ENCODE measurements at places on chromosomes 7 and 10.
A peak's percentile ranks its signal among the peaks of the same experiment; 100 is the strongest.

- DNase-seq, result no peak
These were observed 7.4 kb downstream of the ZNF488 start for GRCh38 chr10:47376522-47377220.

- DNase-seq, result peak; percentile 26
These were observed at the start of gene LANCL2 for GRCh38 chr7:55365205-55365674. Gene LANCL2 (plus strand): TSS chr7:55365337. CDS start chr7:55366026, 689 bp downstream.

- DNase-seq, result no peak
These were observed 34.3 kb upstream of the ADAM12 start for GRCh38 chr10:126422567-126422966.

- peak; percentile 80 for DNase-seq
These were observed 37.0 kb upstream of the CNNM1 start for GRCh38 chr10:99292159-99292558.

DNA sequence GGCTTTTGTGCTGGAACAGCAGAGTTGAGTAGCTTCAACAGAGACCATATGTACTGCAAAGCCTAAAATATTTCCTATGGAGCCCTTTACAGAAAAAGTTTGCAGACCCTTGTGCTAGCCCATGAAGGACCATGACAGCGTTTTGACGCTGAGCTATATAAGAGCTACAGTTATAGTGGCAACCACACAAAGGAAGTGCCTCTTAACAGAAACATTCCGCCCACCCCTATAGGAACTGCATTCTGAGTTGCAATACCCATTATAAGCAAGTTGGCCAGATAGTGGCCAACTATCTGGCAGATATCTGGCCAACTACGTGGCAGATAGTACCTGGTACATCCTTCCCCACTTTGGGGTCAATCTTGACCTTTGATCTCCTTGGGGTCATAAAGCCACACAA is 47.5 kb upstream of the DMBT1 start:
- no peak for DNase-seq

GRCh38 chr10:68959695-68960527 is 3.9 kb downstream of the DDX21 start:
- no peak for DNase-seq

DNA sequence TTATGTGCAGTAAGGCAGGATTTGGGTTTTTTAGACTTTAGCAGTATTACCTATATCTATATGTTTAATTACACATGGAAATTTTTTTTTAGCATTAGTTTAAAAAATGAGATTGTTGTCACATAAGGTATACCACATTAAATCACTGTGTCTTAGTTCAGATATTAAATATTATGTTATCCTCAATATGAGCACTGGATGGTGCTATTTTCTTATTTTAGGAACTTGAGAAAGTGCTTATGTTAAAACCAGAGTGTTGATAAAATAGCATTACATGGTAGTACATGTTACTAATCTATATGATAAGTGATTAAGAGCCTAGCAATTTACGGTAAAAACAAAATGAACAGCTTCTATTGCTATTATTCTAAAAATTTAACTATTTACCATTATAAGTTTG is 28.8 kb downstream of the MIOS start:
- DNase-seq, result peak; percentile 44

GRCh38 chr7:150373049-150373801 is 4.6 kb downstream of the REPIN1 start:
- DNase-seq, result no peak

GRCh38 chr10:100155936-100156335 is 29.9 kb downstream of the ERLIN1 start:
- DNase-seq, result no peak

DNA sequence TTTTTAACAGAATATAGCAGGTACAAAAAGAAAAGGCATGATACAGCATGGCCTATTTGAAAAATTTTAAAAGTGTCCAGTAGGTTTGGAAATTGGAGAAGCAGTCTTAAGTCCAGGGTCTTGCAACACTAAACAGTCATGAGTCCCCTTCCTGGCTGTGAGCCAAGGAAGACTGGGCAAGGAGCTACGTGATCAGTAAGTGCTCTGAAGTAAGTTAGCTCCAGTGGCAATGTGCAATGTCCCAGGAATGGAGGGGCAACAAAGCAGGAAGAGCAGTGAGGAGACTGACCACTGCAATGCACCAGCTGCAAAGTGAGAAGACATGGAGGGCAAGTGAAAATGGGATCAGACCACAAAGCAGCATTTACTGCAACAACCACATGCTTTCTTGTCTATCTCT is 72.9 kb upstream of the GRID1 start:
- DNase-seq, result peak; percentile 9

- no peak for DNase-seq
These were observed 757.0 kb upstream of the C7orf33 start for GRCh38 chr7:147833557-147833956.

- DNase-seq, result no peak
These were observed 5.6 kb downstream of the PCGF5 start for GRCh38 chr10:91226093-91226492.

GRCh38 chr7:151320263-151320845 is 21.3 kb upstream of the NUB1 start:
- no peak for DNase-seq

DNA sequence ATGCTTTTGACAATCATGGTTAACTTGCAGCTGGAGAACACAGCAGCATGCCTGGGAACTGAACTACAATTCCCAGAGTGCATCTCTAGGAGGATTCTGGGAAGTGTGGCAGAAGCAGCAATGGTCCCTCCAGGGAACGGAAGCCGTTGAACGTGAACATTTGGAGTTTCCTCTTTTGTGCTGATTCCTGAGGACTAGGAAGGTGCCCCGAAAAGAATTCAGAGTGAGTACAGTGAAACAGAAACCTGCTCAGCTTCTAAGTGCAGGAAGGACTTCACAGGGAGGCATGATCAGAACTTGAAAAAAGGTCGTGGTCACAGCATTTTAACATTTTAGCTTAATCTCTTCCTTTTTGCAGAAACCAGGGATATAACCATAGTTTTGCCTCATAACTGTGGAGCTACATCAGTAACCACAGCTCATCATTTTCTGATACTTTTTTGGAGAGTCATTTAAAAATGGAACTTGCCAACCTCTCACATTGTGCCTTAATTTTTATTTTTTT is at the start of gene NUDT13:
Gene NUDT13 (plus strand): TSS at position 111 of the 505 bp plus-strand sequence. CDS start 3,911 bp downstream, outside the sequence.
- peak; percentile 81 for DNase-seq

DNA sequence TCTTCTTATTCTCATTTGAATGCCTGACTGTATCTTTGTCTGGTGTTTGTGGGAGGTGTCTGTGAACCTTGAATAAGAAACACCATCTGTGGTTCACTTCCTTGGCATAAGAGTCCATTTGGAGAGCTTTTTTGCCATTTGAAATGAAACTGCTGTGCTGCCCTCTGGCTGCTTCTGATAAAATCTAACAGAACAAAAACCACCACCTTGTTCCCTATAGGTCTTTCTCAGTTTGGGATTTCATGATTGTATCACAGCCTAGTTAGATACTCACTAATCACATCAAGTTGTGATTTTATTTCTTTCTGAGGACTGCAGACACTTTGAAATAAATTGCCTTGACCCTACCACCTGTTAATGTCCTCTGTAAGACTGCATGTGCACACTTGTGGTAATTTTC is 102.7 kb upstream of the FAM13C start:
- peak; percentile 45 for DNase-seq

DNA sequence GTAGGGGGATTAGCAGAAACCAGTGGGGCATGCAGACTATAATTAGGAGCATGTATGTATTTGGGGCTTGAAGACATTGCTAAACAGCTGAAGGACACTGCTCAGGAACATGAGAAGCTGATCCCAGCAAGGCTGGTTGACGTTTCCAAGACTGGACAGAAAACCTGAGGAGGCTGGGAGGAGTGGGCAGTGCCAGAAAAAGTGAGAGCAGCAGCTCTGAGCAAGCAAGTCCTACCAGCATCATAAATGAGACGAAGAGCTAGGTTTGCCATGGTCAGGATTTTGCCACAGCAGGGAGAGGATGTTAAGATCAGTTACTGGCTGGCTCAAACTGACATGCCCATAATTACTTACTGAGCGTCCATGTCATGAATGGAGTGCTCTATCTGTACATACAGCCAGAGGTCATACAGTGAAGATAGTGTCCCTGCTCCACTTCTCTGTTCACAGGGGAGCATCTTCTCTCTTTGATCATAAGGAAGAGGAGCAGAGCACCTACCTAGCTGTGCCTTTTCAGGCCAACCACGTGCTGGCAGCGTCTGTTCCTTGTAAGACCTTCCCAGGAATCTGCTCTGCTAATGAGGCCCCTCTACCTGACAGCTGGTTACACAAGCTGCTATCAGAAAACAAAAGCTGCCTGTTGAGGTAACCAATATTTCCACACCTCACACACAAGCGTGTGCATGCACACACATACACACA is 44.7 kb downstream of the PDE1C start:
- no peak for DNase-seq

DNA sequence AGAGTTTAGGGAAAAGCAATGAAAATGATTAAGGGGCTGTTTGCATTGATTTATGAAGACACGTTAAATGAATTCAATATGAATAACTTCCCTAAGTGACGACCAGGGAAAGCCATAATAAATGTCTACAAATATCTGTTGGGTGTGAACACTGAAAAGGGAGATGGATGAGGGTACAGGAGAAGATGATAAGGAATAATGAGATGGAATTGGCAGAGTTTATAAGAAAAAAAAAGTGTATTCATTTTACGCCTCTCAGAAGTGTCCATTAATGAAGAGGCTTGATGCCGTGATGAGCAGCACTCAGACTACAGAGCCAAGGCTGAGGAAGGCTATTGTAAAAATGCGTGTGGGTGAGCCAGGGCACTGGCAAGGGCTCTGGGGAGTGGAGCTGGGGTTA is 346.7 kb upstream of the AKR1E2 start:
- no peak for DNase-seq

DNA sequence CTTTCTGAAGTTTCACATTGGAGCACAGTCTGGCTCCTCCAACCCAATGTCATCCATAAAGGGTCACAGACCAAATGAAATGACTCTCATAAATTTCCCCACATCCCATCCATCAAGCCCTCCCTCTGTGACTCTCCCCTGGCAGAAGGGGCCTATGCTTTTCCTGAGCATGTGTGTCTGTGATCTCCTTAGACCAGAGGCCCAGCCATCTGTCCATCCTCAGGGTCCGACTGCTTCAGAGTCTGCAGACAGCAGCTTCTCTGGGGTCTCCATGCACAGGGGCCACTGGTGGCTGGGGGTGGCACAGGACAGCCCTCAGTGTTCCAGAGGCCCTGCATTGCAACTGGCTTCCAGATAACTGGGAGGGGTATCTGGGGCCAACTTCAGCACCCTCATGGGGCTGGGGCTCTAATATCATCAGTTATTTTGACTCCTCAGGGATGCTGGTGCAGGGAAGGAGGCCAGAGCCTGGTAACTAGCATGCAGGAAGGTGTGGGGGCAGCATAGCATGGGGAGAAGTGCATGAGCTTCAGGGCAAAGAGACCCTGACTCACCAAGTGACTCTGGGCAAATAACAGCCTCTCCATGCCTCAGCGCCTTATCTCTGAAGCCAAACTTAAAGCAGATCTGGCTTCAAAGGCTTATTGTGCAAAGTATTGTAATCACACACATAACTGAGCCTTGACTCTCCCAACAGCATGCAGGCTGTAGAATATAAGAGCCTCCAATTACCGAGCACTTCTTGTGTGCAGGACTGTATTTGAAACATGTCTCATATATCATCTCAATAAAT is 266.9 kb downstream of the GRID1 start:
- no peak for DNase-seq

DNA sequence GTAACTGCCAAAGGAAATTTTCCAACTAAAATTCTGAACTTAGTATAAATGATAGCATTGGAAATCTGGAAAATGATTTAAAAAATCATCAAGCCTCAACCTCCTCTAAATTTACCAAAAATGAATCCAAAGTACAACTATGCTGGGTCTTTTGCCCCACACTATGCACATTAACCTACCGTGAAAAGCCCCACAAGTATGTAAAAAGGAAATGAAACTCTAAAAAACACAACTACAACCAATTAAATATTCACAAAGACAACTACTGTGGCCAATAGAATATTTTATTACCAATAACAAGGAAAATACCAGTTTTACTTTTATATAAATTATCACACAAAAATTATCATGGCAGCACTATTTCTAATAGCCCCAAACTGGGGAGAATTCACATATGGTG is 19.3 kb downstream of the EIF3A start:
- DNase-seq, result no peak

GRCh38 chr10:93030409-93030808 is 30.2 kb upstream of the CYP26C1 start:
- peak; percentile 82 for DNase-seq

GRCh38 chr7:29798422-29798821 is 7.9 kb upstream of the WIPF3 start:
- DNase-seq, result no peak

DNA sequence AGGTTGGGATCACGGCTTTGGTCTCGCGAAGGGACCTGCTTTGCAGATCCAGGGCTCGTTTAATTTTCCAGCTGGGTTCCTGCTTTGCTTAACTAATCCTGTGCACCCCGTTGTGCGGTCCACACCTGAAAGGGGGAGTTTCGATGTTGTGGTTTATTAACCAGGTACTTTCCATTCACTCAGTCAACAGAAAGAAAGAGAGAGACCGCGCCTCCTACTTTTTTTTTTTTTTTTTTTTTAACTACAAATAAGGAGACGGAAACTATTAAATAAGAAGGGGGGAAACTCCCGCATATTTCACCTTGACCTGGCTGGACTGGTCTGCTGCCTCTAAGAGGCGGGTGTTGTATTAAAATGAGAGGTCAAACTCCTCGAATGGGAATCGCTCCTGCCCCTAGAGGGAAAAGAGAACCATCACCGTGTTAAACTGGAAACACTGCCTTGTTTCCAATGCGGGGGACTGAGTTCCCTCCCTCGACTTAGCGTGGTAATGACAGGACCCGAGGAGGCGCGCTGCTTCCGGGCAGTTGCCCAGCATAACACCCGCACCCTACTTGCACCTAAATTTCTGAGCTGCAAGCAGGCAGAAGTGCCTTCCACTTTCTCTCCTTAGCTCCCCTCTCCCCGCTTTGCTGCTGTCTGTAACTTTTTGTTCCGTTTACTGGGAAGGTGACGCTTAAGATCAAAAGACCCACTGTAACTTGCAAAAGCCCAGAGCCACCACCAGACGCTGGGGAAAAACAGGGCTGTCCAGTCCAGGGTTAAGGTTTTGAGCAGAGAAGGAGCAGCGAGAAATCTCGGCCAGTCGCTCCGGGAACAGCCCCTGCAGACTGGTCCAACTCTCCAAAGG is 1.1 kb upstream of the ITGB8 start:
- peak; percentile 70 for DNase-seq

- DNase-seq, result no peak
These were observed 10.5 kb upstream of the C10orf71 start for GRCh38 chr10:49288341-49289065.

DNA sequence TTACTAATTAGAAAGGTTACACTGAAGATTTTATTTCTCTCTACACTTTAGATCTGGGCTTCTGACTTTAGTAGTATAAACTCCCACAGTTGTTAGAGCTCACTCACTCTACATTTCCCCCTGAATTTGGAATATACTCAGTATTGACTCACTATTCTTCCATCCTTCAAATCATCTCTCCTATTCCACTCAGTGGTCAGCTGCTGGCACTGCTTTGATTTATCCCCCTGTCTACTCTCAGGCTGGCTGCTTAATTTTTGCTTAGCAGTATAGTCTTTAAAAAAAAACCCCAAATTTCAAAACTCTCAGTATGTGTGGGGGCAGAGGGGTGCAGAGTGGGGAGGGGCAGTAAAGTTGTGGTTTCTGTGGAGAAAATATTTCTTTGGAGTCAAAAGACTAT is 68.9 kb downstream of the CDK6 start:
- DNase-seq, result peak; percentile 26

- DNase-seq, result no peak
These were observed 18.1 kb upstream of the TFAM start for GRCh38 chr10:58367069-58367468.

GRCh38 chr10:124728071-124728829 is 15.9 kb downstream of the FAM53B start:
- DNase-seq, result no peak
